ENCODE measurements at places on chromosomes 6 and 20.

DNA sequence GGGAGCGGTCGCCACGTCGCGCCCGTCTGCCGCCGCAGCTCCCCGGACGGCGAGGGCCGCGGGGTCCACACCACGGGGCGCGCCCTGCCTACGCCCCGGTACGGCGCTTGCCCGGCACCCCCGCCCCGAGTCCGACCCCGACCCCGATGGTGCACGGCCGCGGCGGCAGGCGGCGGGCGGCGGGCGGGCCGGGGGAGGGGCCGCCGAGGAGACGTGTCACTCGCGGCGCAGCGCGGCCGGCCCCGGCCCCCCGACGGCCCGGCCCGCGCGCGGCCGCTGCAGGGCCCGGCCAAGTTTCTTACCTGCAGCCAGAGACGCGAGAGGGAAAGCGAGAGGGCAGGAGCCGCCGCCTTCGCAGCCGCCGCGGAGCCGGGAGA lies 328 bp downstream of the RRBP1 start:
- no peak for DNase-seq

- DNase-seq, result peak; percentile 8
Observed at GRCh38 chr20:25223179-25223661, 24.7 kb upstream of the PYGB start.

DNA sequence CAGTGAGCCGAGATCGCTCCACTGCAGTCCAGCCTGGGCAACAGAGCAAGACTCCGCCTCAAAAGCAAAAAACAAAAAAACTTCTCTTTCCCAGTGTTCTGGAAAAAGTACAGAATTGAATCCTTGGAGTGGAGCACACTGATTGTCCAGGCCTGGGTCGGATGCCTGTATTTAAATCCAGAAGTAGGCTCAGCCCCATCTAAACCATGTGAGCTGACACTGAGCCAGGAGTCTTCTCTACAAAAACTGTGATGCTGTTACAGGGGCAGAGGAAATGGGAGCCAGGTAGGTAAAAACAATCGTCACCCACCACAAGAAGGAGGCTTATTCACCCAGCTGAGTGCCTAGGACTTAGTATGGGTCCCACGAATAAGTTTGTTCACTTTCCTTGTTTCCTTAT lies 43.0 kb upstream of the PTPN1 start:
- no peak for DNase-seq

DNA sequence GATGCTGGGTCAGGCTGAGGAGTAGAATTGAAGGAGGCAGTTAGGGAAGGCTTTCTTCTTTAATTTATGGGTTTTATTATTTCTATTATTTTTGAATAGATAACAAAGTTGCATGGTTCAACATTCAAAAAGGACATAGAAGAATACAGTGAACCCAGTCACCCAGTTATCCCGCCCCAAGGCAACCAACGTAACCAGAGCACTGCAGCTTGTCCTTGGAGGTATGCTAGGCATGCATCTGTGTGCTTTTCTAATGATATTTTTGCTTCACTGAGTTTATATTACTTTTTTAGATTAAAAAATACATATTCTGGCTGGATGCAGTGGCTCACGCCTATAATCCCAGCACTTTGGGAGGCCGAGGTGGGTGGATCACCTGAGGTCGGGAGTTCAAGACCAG lies 47.4 kb upstream of the DSN1 start:
- no peak for DNase-seq

- DNase-seq, result no peak
Observed at GRCh38 chr6:17907406-17908229, 79.8 kb downstream of the KIF13A start.

- DNase-seq, result peak; percentile 64
Observed at GRCh38 chr6:112180095-112180820, 74.1 kb downstream of the LAMA4 start.

DNA sequence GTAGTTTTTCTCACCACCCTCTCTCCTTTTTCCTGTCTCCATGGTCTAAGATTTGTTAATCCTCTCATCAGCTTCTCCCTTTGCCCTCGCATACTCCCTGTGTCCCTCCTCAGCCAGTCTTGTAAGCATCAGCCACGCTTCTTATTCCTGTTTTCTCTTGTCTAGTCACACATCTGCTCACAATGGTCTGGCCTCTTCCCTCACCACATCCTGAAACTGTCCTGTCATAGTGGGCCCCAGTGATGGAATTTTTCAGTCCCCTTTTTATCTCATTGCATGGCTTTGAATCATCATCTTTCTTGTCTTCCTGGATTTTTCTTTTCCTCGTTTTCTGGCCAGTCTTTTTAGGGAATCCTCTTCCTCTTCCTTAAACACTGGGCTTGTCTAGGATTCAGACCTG lies 57.2 kb downstream of the GFRA4 start:
- no peak for DNase-seq

DNA sequence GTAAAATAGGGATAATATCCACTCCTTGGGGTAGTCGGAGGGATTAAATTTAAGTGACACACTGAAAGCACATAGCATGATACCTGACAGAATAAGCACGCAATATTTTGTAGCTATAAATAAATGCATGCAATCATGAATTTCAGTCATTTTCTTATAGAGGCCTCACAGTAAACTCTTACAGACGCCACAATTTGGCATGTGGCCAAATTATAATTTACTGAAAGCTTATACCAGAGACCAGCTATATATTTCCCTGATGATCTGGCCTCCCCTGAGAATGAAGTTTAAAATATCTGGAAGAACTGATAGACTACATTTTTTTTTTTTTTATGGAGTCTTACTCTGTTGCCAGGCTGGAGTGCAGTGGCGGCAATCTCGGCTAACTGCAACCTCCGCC lies 40.9 kb downstream of the QRSL1 start:
- no peak for DNase-seq

DNA sequence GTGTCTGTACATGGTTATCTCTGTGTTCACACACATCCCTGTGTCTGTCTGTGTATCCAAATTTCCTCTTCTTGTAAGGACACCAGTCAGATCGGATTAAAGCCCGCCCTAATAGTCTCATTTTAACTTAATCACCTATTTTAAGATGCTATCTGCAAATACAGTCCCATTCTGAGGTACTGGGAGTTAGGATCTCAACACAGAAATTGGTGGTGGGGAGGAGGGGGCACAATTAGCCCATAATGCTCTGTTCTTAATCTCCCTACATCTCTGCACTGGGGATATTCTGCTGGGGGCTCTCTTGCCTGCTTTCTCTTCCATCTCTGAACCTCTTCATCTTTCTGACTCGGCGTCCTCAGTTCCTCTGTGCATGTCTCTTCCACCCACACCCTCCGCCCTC lies 320.7 kb downstream of the CDC5L start:
- no peak for DNase-seq

- DNase-seq, result no peak
Observed at GRCh38 chr20:50023116-50023805, 40.5 kb downstream of the SNAI1 start.

GRCh38 chr6:106253731-106254130 lies 71.8 kb downstream of the ATG5 start:
- no peak for DNase-seq

DNA sequence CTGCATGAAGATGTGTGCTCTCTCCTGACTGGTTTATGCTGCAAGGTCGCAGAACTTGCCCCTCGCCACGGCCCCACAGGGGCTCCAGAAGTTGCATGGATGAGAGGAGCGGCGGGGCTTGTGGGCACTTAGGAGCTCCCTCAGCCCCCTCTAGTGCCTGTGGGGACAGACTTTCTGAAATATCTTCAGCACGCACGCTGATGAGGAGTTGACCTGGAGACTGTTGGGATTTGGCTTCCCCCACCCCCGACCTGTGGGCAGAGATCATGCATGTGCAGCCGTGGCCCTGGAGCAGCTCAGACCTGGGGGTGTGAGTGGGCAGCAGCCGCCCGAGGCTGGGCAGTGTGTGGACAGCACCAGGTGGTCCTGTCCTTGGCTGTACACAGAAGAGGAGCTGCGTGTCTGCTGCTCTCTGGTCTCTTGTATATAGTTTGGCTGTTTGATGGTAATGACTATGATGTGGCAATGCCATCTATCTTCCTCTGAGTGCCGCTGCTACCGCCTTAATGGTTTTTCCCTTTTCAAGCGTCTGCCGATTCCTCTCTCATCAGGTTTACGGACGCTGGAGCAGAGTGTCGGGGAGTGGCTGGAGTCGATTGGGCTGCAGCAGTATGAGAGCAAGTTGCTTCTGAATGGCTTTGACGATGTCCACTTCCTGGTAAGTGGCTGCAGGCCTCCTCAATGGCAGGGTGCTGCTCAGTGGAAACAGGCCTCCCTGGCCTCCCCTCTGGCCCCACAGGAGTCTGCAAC lies 81.4 kb downstream of the TCP11 start:
- DNase-seq, result no peak

GRCh38 chr20:48740292-48740649 lies 87.5 kb downstream of the PREX1 start:
- no peak for DNase-seq

GRCh38 chr6:13848522-13849150 lies 34.3 kb upstream of the MCUR1 start:
- DNase-seq, result no peak

DNA sequence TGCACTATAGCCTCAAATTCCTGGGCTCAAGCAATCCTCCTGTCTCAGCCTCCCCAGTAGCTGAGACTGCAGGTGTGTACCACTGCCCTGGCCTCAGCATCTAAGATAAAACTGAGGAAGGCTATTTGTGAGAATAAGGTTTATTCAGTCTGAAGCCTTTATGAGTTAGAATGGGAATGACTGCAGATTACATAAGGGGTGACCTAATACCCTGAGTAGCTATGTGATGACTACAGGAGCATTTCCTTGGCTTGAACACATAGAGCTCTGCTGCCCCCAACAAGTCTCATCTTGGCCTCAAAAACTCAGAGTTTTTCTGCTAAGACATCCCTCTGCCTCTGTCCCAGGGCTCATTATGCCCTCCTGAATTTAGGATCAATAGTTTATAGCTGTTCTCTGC lies 7.6 kb downstream of the GSS start:
- DNase-seq, result no peak

DNA sequence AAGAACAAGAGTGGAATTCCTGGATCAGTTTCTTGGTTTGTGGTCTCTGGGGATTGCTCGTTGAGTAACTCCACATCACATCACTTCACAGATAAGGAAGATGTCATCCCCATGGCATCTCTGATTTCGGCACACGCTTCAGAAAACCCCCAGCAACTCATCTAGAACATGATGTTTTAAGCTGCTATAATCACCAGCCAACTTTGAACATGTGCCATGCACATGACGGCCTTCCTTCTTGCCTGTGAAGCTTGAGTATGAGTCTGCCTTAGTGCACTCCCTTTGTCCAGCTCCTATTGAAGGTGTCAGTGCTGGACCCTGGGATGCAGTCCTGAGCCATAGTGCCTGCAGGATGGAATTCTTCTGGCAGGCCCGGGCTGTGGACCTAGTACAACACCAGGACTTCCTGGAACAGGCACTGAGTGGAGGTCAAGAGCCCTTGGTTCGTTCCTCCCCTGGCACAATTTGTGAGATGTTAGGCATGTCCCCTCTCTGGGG lies 231.5 kb upstream of the SUPT3H start:
- DNase-seq, result no peak

GRCh38 chr6:109002051-109002697 lies 92.5 kb downstream of the SESN1 start:
- no peak for DNase-seq

DNA sequence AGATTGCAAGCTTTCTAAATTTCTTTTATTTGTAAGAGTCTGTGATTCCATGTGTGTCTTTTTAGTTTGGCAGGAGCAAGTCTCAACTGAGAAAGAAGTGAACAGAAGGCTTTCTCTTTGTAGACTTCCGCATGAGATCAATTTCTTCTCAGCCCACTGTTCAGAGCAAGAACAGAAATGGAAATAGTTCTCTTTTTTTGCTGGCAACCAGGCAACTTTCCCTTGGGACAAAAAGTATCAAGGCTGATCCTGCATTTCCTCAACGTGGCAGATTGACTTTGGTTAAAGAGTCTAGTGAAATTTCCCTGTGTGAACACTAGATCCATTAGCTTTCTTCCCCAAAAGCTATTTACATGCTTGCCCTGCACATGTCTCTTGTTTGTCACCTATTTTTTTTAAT lies 46.8 kb upstream of the JAG1 start:
- DNase-seq, result no peak

DNA sequence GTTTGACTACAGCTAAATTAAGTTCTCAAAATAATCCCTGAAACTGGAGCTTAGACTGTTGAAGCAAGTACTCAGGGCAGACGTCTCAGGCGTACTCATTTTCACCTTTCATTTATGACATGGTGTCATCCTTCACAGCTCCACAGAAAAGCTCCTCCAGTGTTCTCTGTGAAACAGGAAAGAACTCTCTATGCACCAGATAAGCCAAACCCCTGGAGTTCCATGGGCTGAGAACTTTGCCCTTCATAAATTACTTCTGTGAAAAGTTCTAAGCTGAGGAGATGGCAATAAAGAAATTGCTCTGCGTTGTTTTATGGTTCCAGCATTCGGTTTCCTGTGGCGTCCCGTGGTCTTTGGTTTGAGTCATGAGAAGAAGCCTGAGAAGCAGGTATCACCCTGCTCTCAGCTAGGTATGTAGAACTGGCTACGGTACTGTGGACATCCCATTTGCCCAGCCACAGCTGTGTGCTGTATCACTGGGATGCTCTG lies 20.2 kb upstream of the RREB1 start:
- DNase-seq, result peak; percentile 33

DNA sequence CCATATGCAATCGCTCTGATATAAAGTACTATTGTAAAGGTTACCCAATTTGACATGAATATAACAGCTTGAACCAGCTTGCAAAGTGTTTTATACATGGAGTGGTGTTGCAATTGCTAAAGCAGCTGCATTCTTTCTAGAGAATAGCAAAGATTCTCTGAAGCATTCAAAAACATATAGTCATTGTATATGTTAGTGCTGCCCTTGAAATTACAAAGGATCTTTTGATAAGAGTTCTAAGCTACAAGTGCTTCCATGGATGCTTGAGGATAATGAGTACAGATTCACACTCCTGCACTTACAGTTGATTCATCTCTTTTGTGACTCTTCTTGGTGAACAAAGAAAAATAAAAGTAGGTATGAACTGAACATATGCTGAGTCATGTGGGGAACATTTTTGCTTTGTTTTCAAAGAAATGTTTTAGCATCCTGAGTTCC lies 175.7 kb downstream of the ALDH8A1 start:
- DNase-seq, result no peak

GRCh38 chr6:142235272-142235671 lies 66.5 kb upstream of the ADGRG6 start:
- no peak for DNase-seq

- no peak for DNase-seq
Observed at GRCh38 chr6:12001706-12002435, 10.2 kb upstream of the HIVEP1 start.

DNA sequence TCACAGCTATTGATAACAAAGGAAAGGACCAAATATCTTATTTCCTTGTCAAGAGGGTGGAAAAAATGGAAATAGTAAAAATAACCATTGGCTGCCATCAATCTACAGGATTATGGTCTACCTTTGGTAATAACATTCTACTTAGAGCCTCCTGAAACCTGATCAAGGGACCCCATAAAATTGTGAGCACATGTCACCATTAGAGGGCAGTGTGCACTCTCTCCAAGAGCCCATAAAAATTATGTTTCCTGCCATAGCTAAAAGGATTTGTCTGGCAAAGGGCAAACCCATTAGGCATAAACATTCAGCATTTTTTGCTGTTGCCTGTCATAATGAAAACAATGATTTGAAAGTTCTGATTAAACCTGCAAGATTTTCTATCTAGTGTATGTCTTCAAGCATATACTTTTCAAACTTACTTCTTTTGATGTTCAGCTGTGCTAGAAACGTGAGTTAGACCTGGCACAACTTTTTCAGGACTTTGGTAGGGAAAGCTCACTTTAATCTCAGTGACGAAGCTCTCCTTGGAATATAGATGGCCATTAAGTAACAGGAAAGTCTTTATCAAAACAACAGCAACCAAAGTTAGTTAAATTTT lies 120.7 kb upstream of the ZFP64 start:
- peak; percentile 71 for DNase-seq

GRCh38 chr20:36102809-36103596 lies 51.5 kb upstream of the EPB41L1 start:
- no peak for DNase-seq
